ENCODE measurements at places on chromosomes 3 and 15.
A peak's percentile ranks its signal among the peaks of the same experiment; 100 is the strongest.

GRCh38 chr3:43759297-43759782, 68.6 kb downstream of the ABHD5 start:
- peak; percentile 40 for DNase-seq

GRCh38 chr15:36284911-36285310, 294.5 kb upstream of the CDIN1 start:
- no peak for DNase-seq

- DNase-seq, result no peak
Observed at GRCh38 chr3:143824735-143825385, 23.4 kb downstream of the SLC9A9 start.

- no peak for DNase-seq
Observed at GRCh38 chr3:4498446-4498845, 5.3 kb downstream of the ITPR1 start.

DNA sequence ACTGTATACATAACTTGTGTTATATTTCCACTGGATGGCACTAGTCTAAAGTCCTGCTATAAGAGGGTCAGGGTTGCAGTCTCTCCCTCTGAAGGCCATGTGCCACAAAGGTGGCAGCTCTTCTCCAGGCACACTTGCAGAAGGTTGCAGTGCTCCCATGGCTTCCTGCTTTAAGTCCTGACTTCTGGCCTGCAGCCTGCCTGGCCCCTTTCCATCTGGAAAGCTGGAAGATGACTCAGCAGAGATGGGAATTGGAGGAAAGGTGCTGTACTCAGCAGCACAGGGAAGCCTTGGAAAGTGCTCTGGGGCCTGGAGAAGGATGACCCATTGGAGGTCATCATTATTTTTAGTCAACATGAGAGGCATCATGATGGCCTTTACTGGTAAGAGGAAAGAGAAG, 40.9 kb upstream of the MRPL3 start:
- peak; percentile 67 for DNase-seq

GRCh38 chr15:92881211-92881754, 18.8 kb upstream of the CHD2 start:
- no peak for DNase-seq

DNA sequence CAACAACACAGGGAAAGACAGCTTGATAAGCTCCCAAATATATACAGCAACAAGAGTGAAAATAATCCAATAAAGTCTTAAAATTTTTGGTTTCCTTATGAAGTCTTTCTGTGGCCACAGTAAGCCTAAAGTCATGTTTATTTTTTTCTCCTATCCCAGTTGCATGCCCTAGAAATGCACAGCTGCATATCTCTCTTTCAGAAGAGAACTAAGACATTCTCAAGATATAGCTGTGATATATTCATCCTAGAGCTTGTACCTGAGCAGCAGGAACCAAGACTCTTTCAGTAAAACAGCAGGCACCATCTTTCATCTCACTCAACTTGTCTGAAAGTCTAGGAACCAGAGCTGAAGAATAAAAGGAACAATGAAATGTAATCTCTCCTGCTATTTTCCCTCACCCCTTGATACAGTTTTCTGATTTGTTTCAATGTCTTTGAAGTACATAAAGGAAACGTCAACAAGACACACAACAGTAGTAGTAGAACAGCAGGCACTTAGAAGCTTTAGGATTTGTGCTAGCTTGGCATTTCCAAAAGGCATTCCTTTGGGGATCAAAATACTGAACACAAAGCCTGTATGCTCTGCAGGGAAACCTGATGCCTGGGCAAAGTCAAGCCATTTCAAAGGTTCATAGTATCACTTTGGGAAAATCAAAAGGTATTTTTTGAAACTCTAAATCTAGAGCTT, 536.8 kb downstream of the PYDC2 start:
- no peak for DNase-seq

DNA sequence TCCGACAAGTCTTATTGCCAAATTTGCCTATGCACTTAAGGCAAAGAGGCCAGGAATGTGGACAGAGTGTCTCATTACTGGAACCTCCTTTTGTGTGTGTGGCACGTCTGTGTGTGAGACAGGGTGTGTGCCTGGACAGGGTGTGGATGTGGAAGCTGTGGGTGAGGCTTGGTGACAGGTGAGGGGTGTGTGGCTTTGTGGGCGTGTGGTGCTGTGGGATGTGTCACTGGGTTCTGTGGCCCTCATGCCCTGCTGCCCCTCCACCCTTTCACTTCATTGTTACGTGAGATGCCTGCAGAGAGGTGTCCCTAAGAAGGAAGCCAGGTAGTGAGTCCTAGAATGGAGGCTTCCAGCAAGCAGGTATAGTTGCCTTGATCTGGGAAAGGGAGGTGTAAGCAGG, 244.0 kb upstream of the CHRNA7 start:
- no peak for DNase-seq
